Fibroblast of gingiva (primary cell): ENCODE measurements at places on chromosomes 4 and X.
A peak's percentile ranks its signal among the peaks of the same experiment; 100 is the strongest.

GRCh38 chrX:4484266-4484665 lies 770.8 kb upstream of the PRKX start:
- no peak for DNase-seq

DNA sequence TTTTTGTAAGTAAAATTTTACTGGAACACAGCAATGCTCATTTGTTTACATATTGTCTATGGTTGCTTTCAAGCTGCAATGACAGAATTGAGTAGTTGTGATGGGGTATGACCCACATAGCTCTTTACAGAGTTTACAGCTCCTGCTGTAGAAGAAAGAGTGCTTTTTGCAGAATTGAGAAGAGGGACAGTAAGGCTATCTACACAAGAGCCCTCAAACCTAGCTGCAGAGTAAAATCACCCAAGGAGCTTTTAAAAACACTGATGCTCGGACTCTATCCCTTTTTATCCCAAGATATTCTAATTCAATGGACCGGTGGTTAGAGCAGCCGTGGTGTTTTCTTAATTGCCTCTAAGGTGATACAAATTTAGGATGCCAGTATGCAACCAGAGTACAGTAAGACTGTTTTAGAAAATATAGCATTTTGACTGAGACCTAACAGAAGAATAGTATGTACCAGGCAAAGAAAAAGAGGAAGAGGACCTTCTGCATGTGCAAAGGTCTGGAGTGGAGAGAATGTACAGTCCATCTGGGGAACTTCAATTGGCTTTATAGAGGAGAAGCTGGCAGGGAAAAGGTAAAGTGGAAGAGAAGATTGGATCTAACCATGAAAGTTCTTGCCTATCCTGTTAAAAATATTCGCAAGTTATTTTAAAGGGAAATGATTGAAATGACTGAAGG lies 663.6 kb upstream of the CPEB2 start:
- no peak for DNase-seq

GRCh38 chr4:15455290-15455689 lies 14.4 kb upstream of the CC2D2A start:
- DNase-seq: peak; percentile 94

DNA sequence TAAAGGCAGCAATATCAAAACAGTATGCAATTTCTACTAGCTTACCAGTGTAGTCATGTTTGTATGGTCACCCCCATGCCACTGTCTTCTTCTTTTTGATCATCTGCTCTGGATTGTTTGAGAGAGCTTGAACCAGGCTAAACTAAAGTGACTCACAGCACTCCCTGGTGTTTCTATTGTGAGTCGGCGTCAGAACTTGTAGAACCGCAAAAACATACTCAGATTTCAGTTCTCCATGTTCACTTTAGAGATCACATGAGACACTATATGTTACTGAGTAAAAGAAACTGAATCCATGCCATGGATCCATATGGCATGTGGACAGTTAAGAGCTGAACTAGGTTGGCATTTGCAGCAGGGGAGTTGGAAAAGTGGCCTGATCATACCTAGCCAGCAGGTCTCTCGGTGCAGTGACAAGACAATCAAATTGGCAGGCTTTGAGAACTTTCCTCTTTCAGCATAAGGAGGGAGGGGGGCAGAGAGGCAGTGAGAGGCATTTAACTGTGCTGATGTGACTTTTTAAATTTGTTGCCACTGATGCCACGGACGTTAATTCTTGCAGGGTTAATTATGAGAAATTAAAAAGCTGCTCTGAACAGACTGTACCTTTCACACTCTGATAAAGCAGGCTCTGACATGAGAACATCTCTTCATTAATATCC lies 88.4 kb downstream of the AFF2 start:
- no peak for DNase-seq

DNA sequence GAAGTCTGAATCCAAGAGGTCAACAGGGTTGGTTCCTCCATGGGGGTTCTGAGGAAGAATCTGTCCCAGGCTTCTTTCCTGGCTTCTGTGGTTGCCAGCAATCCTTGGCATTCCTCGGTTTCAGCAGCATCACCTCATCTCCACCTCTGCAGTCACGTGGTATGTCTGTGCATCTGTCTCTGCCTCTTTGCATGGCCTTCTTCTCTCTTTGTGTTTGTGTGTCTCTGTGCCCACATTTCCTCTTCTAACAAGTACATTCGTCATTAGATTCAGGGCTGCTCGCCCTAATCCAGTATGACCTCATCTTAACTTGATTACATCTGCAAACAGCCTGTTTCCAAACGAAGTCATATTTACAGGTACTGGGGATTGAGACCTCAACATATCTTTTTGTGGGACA lies 114.0 kb downstream of the BCOR start:
- DNase-seq: no peak

GRCh38 chrX:69429339-69430015 lies 74.6 kb upstream of the NALF2 start:
- DNase-seq: no peak

DNA sequence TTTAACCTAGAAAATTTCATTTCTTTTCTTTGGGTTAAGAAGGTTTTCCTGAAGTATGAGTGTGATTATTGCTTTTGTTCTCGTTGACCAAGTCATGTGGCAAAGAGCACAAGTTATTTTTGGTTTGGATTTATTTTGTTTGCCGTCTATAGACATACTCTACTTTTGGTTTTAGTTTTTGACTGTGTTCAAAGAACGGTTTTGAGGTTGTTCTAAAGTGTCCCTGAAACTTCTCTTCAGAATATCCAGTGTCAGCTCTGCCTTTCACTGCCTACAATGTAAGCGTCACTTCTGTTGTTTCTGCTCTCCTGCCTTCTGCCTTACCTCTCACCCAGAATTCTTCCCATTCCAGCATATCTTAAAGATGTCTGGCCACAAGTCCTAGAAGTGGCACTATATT lies 812.2 kb downstream of the C4orf33 start:
- DNase-seq: no peak

GRCh38 chr4:170428929-170429328 lies 339.2 kb upstream of the AADAT start:
- no peak for DNase-seq

DNA sequence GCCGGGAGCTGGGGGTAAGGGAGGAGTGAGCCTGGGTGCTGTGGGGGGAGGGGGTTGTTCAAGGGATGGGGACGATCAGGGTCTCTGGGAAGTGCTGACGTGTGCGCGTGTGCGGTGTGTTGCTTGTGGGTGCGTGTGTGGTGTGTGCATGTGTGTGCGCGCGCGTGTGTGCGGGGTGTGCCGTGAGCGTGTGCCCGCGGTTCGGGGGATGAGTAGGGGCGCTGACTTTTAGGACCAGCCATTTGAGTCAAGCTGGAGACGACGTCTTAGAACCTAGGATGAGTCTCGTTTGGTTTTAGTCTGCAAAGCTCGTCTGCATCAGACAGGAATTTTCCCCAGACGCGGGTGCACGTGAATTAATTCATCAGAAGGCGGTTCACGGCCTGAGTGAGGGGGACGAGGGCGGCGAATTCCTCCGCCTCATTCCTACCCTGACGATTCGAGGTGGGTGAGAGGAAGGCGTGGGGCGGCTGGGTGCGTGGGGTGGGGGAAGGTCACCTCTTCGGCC lies 950 bp upstream of the TMEM271 start:
- DNase-seq: no peak

- peak; percentile 4 for DNase-seq
Observed at GRCh38 chrX:46849933-46850332, 13.1 kb downstream of the RP2 start.

- no peak for DNase-seq
Observed at GRCh38 chrX:39795605-39796004, 302.2 kb downstream of the BCOR start.

GRCh38 chrX:108122748-108123147 lies 31.2 kb downstream of the ATG4A start:
- DNase-seq: peak; percentile 29

DNA sequence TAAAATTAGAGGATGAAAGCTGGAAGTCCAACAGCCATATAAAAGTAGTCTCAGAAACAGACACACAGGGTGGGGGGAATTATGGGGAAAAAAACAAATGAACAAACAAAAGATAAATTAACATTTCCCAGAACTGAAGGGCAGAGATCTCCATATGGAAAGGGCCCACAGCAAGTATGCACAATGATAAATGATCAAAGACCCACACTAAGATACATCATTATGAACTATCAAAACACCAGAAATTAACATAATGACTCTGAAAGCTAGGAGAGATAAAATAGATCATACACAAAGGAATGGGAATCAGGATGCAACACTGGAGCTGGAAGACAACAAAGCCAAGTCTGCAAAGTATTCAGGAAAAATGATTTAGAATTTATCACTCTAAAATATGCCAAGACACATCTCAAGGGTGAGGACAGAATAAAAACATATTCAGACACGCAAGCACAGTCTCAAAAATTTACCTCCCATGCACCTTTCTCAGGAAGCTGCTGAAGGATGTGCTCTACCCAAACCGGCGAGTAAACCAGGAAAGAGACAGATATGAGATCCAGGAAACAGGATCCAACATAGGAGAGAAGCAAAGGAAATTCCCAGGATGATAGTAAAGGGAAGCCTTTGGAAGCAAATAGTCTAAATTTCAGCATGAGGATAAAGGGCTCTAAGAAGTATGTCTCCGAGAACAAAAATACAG lies 30.7 kb upstream of the KCNE5 start:
- no peak for DNase-seq

DNA sequence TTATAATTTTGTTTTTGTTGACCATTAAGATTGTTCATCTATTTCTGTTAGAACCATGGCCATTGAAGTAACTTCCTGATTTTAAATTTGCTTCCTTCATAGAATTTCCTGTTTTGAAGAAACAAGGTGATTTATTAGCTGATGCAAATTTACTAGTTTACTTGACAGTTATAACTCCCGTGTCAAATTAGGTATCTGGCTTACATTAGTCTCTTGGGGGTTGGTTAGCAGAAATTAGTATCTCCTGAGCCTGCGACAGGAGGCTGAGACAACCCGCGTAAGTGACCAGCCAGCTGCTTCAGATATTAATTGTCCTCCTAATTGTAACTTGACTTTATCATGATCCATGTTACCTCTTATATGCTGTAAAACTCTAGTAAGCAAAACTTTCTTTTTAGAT lies 154.3 kb downstream of the CFAP299 start:
- DNase-seq: no peak

DNA sequence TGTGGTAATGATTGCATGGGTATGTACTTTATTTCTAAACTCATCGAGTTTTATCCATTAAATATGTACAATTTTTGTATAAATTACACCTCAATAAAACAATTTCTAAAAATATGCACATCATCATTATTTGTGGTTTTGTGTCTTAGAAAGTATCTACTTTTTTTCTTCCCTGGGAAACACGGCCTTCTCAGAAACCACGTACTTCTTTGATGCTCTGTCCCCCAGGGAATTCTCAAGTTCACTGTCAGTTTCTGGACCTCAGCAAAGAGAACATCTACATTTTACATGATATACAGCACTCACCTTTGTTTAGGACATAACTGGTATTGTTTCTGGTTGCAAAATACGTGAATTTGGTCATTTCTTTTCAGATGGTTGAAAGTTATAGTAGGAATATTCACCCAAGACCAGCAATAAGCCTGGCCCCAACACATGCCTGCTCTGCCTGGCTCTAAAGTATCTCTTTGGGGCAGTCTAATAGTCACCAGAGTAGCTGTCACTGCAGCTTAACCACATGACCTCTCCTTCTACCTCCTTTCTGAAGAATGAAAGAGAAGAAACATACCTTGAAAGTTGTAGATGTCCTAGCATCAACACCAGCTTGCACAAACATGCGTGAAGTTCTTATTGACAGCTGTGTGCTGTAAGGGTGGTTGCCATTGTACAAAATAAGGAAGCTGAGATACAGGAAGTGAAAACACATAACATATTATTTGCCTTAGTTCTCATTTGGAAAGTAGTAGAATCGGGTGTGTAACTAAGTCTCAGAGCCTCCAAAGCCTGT lies 48.4 kb upstream of the SPANXN4 start:
- no peak for DNase-seq

GRCh38 chrX:84322083-84322827 lies 134.3 kb upstream of the RPS6KA6 start:
- no peak for DNase-seq

DNA sequence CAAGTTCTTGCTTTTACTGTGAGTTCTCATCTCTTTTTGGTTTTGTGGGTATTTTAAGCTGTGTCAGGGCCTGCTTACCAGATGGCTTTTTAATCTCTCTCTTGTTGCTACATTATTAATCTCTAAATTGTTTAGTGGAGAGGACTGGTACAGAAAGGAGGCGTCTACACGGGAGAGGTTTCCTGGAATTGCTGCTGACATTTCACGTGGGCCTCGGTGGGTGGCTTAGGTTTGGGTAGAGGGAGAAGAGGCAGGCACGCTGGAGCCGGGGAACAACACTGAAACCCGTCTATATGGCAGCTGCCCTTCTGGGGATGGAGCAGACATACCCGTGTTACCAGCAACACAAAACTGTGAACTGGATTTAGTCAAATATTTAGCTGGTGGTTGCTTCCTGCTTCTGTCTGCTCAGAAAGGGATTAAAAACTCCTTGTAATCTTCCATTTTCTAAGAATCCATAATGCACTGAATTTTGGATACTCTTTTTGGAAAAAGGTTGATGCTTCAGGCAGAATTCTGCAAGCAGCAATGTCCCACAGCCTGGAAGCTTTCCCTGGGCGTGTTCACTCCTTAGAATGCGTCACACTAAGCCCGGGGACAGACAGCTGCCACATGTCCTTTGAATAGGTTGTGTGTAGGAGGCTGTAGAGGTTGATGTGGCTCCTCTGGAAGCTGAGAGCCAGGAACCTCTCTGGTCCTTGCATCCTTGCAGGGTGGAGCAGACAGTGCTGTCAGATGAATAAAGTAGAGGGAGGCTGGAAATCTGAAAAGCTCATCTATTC lies 199.8 kb upstream of the GATB start:
- DNase-seq: no peak

DNA sequence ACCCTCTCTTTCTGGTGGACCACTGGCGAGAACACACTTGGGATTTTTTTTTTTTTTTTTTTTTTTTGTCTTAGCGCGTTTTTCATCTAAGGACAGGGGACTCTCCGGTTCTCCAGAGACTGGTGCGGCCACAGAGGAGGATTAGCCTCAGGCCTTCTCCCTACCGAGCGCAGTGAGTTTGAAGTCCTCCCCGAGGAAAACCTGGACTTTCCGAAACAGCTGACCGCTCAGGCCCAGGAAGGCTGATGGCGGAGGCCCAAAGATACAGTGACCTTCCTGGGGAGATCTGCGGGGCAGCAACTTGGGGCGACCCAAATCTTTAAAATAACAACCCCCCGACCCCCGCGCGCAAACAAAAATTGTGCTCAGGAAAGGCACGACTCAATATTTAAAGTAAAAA lies 9.2 kb downstream of the NKX3-2 start:
- no peak for DNase-seq

- no peak for DNase-seq
Observed at GRCh38 chr4:102610007-102610406, 108.8 kb downstream of the NFKB1 start.

- no peak for DNase-seq
Observed at GRCh38 chrX:9853307-9853706, 67.1 kb downstream of the SHROOM2 start.

DNA sequence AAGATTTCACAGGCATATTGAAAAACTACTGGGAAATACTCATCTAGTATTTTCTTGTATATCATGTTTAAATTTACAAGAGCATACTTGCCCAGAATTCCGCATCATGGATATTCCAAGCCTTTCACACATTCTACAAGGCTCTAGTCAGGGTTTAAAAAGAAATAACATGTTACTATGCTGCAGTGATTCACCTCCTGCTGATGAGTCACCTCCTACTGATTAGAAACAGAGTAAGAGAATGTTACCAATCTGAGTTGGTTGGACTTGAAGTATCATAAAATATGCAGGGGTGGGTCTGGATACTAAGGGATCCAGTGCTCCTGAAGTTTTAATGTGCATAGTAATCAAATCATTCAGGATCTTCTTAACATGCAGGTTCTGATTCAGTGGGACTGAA lies 192.0 kb upstream of the ANK2 start:
- DNase-seq: peak; percentile 72

- DNase-seq: peak; percentile 19
Observed at GRCh38 chrX:114152130-114152529, 431.8 kb upstream of the HTR2C start.
